ENCODE measurements at places on chromosomes 12 and 14. TPM values are rescaled to one million over a fixed set of nuclear protein-coding genes. Genes with fewer than 3 reads are reported as not detected.

GRCh38 chr14:104216457-104216856 lies 78.1 kb downstream of the KIF26A start:
- DNase-seq: no peak

Gene DPPA3
- total RNA-seq: not detected

Gene SLCO1B3
- total RNA-seq: 2.6 TPM

- DNase-seq: no peak
Observed at GRCh38 chr14:90641615-90642243, 174.5 kb downstream of the TTC7B start.

GRCh38 chr14:90599339-90599738 lies 202.5 kb downstream of the CALM1 start:
- DNase-seq: no peak

Gene LRRIQ1
- 0.15 TPM for total RNA-seq

DNA sequence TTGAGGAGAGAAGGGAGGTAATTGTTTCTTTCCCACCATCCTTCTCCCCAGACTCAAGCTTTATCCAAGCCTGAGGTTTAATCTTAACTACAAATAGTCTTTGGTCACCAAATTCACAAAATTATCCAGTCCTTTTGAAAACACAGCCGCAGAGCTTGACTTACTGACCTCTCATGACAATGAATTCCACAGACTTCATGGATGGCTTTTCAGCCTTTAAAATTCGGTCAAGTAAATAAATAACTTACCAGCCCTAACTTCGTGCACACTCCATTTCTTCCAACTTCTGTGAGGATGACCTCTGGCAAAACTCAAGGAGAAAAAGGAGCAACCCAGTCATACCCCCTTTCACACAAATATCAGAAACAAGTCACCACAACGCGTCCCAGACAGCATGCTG lies 137.0 kb upstream of the CDKN3 start:
- no peak for DNase-seq

Gene CLEC4C
- not detected for total RNA-seq

DNA sequence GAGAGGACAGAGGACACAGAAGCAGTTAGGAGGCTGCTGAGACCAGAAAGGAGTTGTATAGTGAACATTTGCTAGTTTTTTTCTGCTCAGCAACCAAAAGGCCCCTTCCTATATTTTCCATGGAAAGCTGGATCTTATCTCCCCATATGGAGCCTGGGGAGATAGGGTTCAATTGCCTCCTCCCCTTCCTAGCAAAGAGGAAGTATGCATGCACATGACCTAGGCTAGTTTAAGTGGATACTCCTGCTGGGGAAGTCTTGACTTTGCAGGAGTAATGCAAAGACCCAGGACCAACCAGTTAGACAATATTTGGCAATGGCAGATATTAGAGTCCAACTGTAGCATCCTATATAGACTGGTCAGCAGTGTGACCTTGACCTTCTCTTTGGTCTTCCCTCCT lies 15.1 kb downstream of the CHD8 start:
- DNase-seq: no peak

Gene EIF2S3B
- 0.66 TPM for total RNA-seq

- DNase-seq: no peak
Observed at GRCh38 chr12:94649349-94650142, 811 bp downstream of the TMCC3 start.

DNA sequence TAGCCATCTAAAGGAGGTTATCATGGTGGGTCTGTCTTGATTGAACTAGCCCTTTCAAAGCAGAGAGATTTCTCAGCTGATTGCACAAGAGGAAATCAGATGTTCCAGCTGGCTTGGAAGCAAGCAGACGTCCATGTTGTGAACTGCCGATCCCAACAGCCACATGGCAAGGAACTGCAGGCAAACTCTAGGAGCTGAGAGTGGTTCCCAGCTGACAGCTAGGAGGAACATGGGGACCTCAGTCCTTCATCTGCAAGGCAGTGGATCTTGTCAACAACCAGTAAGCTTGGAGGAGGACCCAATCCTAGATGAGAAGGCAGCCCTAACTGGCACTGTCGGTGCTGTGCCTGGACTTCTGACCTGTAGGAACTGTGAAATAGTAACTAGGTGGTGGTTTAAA lies 7.7 kb downstream of the ACVR1B start:
- DNase-seq: no peak

Data from H4 (cell line).